CD4-positive, alpha-beta T cell treated with Interleukin-6 for 4 hours (primary cell): ENCODE measurements at places on chromosomes 1 and 21.

DNA sequence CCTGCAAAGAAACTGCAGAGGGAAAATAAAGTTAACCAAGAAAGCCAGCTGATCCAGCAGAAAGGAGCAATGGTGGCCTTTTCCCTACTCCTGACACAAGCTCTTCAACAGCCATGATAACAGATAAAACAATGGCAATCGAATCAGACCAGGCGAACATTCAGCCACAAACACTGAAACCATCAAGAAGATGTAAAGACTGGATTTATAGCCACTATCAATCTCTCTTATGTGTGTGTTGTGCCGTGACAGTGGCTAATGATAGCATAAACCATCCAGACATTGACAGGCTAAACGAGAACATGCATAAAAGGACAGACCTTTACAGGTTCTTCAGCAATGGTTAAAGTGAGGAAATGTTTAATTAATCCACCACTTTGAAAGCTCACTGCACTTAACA lies 78.1 kb upstream of the RAB4A start:
- DNase-seq, result no peak

- no peak for DNase-seq
Observed at GRCh38 chr1:112636597-112637253, 17.1 kb downstream of the CAPZA1 start.

- no peak for DNase-seq
Observed at GRCh38 chr1:58572690-58573089, 4.4 kb downstream of the TACSTD2 start.

DNA sequence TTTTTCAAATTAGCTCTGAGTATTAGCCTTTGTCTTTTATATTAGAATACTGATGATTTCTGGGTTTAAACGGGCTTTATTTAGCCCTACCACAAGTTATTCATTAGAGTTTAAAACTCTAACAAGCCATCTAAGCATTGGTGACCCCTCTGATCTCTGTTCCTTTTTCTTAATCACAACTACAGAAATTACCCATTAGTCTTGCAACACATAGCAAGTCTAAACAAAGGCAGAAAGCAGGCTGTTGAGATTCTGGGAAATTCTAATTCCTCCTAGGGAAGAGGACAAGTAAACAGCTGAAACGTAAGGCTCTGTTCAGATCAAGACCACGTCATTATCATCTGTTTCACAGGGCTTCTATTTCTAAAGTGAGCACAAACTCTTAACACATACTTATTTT lies 491.2 kb upstream of the ZRANB2 start:
- no peak for DNase-seq

DNA sequence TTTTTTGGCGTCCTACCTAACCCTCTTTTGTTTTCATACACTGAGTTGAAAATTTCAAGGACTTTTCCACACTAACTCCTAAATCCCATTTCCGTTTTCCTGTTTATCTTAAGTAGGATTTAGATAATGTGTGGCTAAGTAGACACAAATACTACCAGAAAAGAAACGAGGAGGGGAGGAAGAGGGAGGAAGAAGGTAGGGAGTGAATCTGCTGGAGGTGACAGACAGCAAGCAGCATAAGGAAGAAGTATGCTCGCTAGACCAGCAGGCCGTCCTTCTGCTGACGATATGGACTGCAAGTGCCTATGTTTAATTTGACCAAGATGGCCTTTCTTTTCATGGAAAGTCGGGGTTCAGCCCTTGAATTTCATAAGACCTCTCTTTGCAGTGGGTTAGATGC lies 256.9 kb upstream of the RAB4A start:
- DNase-seq, result no peak

GRCh38 chr1:5909576-5910275 lies 82.5 kb downstream of the NPHP4 start:
- DNase-seq, result no peak

GRCh38 chr1:246309247-246309884 lies 197.7 kb downstream of the SMYD3 start:
- DNase-seq, result no peak

GRCh38 chr1:57232500-57232899 lies 191.4 kb downstream of the DAB1 start:
- no peak for DNase-seq

GRCh38 chr1:206971029-206971655 lies 882 bp upstream of the FCAMR start:
- no peak for DNase-seq

- no peak for DNase-seq
Observed at GRCh38 chr1:211280910-211281309, 21.7 kb downstream of the RCOR3 start.

DNA sequence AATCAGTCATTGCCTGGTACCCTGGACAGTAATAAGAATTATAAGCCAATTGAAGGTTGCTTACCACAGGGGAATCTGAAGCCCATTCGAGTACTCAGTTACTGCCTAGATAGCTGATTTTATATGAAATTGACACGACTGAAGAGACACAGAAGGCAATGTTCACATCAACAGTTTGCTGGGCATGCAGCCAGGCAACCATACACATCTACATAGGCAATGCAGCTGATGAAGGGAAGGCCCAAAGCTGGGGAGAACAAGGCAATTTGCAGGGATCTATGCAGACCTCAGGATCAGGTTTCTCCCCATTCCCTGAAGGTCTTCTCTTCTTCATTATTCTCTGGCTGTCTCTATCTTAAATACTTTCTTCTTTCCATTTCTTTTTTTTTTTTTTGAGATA lies 448.7 kb downstream of the PTBP2 start:
- no peak for DNase-seq

DNA sequence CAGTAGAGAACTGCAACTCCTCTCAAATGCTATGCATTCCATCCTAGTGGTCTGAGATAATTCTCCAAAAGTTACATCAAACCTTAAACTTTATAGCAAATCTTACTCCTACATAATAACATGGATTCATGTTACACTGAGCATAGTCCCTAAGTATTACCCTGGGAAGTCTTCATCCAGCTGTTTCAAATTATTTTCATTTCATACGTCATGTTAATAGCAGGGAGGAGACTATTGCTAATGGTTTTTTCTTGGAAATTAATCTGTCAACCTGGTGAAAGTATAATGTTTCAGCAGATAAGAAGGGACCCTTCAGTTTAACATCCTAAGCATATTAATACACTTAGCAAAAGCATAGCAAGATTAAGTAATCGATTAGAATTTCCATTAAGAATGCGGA lies 318.1 kb downstream of the USP25 start:
- DNase-seq, result no peak

- DNase-seq, result no peak
Observed at GRCh38 chr1:193019442-193020026, 39.6 kb downstream of the UCHL5 start.

DNA sequence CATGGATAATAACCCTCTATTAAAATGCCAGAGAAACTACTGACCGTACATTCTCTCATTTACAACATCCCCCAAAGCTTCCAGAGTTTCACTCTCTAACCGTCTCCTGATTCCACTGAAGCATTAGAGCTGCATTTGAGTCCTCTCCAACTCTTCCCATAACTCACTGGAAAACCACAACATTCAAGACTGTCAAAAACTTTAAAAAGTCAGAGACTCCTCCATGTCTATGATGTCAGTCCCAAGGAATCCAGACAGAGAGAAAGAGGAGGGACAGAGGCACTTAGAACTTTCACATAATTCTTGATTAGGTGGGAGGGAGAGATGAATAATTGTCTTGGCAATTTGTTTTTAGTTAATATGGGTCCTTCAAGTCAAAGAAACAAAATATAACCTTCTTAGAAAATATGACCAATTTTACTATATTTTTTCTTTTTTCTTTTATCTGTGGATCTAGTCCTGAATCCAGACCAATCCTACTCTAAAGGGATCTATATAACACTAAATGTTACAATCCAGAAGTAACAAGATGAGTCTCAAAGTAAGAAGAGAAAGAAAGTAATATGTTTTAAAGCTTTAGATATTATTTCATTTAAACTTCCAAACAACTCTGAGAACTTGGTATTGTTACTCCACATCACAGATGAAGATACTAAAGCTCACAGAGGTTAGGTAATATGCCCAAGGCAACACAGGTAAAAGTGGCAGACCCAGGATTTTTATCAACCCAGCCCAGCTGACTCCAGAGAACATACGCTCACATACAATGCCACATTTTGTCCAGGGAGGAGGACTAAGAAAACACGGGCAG lies 23.8 kb downstream of the OTUD7B start:
- DNase-seq, result no peak

DNA sequence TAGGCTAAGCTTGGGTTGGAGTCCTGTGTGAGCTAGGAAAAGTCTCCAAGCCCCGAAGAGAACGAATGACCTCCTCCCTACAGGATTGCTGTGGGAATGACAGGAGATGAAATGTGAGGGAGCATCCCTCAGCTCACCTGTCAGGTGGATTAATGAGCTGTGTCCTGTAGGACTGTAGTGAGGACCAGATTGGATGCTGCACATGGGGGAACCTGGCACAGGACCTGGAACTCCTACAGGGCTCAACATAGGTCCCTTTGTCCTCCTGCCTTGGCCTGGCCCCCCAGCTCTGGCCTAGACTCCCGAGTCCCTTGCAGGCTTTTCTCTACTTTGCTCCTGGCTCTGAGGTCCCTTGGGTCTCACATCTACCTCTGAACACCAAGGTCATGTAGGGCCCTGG lies 155.7 kb downstream of the PTPRU start:
- no peak for DNase-seq

- DNase-seq, result no peak
Observed at GRCh38 chr21:45048968-45049367, 25.4 kb upstream of the ADARB1 start.

GRCh38 chr21:45105906-45106485 lies 31.6 kb downstream of the ADARB1 start:
- DNase-seq, result no peak

- no peak for DNase-seq
Observed at GRCh38 chr1:161506336-161507223, 1.3 kb downstream of the FCGR2A start.

DNA sequence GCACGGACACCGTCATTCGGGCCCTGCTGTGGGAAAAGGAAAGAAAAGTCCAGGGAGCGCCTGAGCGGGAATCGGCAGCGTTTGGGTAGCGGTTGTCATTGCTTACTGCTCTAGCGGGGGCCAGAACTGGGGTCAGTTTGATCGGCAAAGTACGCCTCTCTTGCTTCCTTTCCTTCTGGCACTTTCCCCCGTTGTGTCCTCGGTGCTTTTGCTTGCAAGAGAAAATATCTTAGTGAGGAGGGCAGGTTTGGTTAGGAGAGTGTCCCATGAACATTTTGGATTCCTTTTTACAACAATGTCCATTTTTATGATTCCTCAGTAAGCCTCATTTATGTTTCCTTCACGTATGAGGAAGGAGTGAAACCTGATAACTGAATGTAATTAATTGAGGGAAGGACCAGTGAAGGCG lies 670 bp downstream of the ST3GAL3 start:
- no peak for DNase-seq

DNA sequence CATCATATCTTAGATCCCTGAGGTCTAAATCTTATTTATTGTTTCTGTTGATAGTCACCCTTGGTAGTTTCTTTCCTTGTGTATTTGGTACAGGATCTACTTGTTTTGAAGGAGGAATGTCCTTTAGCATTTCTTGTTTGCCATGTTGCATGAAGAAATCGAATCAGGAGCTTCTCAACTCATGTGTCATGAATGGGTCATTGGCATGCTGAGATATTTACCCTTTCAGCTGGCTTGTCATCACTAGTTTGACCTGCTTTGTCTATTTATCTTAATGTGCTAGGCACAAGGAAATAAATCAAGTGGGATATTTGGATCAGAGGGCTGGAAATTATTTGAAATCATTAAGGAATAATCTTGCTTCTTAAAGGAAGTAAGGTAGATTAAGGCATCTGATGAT lies 23.8 kb downstream of the THEM4 start:
- DNase-seq, result no peak
